SJSA1 (cell line): ENCODE measurements at places on chromosomes 4 and X. TPM values are rescaled to one million over a fixed set of nuclear protein-coding genes. Genes with fewer than 3 reads are reported as not detected.

DNA sequence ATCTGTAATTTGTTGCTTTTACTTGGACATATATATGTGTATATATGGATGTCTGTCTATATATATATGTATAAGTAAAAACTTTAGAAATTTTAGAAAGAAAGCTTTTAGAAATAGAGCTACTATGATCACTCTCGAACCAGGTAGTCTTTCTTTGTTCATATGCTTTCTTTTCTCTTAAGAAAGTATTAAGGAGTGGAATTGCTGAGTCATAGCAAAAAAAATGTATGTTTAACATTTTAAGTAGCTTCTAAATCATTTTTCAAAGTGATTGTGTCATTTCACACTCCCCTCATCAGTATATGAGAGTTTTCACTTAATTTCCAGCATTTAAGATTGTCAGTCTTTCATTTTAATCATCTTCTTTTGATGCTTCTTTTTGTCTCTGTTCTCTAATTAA, 447.9 kb upstream of the TECRL start:
- no peaks in the 10 kb centered on the region for H3K4me1 ChIP-seq
- no peaks in the 10 kb centered on the region for H3K36me3 ChIP-seq
- H3K4me3 ChIP-seq, result no peak overlapping the region
- no peak overlapping the region for H3K27ac ChIP-seq

The ATP1B4 gene
- not detected in 2 replicates for total RNA-seq

The CMC4 gene
- total RNA-seq, result 25.1 and 38.5 TPM in 2 replicates

DNA sequence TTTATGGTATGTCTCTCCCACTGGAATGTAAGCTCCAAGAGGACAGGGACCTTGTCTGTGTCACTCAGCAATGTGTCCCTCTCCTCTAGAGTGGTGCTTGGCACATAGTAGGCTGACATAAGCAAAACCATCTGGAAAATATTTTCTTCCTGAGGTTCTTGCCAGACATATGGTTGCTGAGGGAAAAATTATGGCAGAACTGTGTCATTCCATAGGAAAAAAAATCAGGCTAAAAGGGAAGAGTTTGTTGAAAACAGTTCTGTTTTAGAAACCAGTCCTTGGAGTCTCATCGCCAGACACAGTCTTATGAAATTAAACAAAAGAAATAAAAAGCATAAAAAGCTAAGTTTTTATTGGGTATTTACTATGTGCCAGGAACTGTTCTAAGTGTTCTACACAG, 60.9 kb downstream of the RTL9 start:
- H3K36me3 ChIP-seq, result no peaks in the 10 kb centered on the region
- H3K4me3 ChIP-seq, result no peak overlapping the region
- no peak overlapping the region for H3K27ac ChIP-seq
- H3K4me1 ChIP-seq, result peaks cover 25% of the 10 kb centered on the region
- H3K27me3 ChIP-seq, result no peaks in the 10 kb centered on the region
